Thoracic aorta (tissue), 2 donors: ENCODE measurements at places on chromosomes 11 and 22. TPM values are rescaled to one million over a fixed set of nuclear protein-coding genes. Genes with fewer than 3 reads are reported as not detected.

DNA sequence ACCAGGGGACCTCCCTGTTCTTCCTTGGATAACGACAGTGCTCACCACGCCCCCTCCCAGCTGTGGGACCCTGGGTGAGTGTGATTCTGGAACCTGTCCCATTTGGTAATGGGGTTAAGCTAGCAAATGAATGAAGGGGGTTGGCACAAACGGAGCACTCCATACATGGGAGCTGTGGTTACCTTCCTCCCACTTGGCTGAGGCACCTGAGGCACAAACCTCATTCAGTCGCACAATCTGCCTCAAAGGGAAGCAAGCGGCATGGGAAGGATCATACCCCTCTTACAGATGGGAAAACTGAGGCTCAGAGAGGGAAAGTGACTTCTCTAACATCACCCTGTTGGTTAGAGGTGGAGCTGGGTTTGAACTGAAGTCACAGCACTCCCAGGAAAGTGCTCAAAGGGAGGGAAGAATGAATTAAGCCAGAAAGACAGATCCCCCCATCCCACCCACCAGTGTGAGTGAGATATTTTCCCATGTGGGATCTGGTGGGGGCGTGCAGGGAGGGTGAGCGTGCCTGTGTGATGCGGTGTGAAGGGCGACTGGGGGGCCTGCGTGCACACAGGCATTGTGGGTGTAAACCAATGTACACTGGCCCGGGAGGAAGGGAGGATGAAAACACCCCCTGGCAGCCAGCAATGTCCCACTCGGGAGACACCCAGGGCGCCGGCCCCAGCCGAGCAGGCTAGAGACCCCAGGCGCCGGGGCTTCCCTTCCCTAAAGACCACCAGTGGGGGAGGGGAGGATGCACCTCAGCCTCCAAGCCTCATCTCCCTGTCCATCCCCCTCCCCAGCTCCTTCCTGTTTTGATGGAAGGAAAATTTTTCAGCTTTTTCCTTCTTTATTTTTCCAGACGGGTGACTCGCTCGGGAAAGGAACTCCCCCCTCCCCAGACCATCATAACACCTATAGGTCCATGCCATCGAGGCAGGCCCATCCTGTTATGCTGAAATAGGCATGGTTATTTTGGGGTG, 8.0 kb upstream of the PDGFB start:
- H3K36me3 ChIP-seq: no peaks in the 10 kb centered on the region
- peaks cover 47% of the 10 kb centered on the region for H3K4me1 ChIP-seq
- peak overlapping the region; percentile 43 for H3K4me3 ChIP-seq
- no peak for DNase-seq
- no peaks in the 10 kb centered on the region for H3K27me3 ChIP-seq

Gene TIMP3
- total RNA-seq: 756 TPM

- H3K27me3 ChIP-seq: no peaks in the 10 kb centered on the region
- no peak for DNase-seq
- no peak overlapping the region for H3K4me3 ChIP-seq
- no peak overlapping the region for H3K27ac ChIP-seq
Observed at GRCh38 chr22:47533961-47534803, 771.7 kb downstream of the TBC1D22A start.

GRCh38 chr11:134655189-134655989, 243.3 kb upstream of the B3GAT1 start:
- H3K27ac ChIP-seq: no peak overlapping the region
- no peak overlapping the region for H3K4me3 ChIP-seq
- H3K27me3 ChIP-seq: no peaks in the 10 kb centered on the region
- no peaks in the 10 kb centered on the region for H3K4me1 ChIP-seq

DNA sequence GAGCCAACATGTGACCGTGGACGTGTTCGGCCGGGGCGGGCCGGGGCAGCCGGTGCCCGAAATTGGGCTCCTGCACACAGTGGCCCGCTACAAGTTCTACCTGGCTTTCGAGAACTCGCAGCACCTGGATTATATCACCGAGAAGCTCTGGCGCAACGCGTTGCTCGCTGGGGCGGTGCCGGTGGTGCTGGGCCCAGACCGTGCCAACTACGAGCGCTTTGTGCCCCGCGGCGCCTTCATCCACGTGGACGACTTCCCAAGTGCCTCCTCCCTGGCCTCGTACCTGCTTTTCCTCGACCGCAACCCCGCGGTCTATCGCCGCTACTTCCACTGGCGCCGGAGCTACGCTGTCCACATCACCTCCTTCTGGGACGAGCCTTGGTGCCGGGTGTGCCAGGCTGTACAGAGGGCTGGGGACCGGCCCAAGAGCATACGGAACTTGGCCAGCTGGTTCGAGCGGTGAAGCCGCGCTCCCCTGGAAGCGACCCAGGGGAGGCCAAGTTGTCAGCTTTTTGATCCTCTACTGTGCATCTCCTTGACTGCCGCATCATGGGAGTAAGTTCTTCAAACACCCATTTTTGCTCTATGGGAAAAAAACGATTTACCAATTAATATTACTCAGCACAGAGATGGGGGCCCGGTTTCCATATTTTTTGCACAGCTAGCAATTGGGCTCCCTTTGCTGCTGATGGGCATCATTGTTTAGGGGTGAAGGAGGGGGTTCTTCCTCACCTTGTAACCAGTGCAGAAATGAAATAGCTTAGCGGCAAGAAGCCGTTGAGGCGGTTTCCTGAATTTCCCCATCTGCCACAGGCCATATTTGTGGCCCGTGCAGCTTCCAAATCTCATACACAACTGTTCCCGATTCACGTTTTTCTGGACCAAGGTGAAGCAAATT, 1.8 kb downstream of the FUT4 start:
- H3K27ac ChIP-seq: peak overlapping the region; percentile 100
- peak overlapping the region; percentile 92 for H3K4me3 ChIP-seq
- H3K4me1 ChIP-seq: peaks cover 42% of the 10 kb centered on the region
- H3K27me3 ChIP-seq: no peaks in the 10 kb centered on the region

DNA sequence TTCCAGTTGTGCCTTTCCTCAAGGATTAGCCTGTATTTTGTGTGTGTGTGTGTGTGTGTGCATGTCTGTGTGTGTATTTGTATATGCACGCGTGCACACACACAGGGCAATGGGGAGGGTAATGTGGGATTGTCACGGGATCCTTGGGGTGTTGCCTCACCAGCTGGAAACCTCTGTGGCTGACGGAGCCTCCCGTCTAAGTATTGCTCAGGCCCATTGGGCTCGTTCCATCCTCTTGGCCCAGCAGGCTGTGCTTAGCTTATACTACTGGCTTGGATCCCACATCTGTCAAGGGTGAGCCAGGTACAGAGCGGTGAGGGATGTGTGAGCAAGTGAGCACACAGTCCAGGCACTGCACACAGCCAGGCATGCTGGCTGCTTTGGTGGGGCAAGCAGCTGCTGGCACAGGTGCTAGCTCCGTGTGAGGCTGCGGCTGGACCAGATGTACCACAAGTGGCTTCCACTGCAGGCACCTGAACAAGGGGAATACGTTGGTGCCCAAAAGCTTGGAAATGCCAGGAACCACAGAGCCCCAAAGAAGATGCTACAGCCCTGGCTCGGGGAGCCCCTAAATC, 462.8 kb downstream of the NELL1 start:
- H3K27ac ChIP-seq: no peak overlapping the region
- H3K4me3 ChIP-seq: no peak overlapping the region

DNA sequence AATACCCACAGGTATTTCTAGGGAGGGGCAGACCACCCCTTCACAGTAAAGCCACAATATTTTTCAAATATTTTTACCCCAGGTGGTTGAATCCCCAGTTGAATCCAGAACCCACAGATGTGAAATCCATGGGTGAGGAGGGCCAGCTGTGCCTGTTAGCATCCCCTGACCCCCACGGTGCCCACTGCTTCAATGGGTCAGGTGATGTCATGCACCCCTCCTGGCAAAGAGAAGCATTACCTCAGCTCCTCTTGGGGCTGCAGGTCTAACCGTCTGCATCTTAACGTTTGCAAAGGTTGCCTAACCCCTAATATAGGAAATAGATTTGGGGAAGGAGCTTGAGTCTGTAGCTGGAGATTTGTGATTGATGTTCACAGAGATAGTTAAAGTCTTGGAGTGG, 24.7 kb upstream of the IL17RA start:
- no peaks in the 10 kb centered on the region for H3K27me3 ChIP-seq
- H3K27ac ChIP-seq: no peak overlapping the region
- H3K4me1 ChIP-seq: no peaks in the 10 kb centered on the region
- no peak overlapping the region for H3K4me3 ChIP-seq
- no peaks in the 10 kb centered on the region for H3K36me3 ChIP-seq

Gene UPK3A
- total RNA-seq: not detected

DNA sequence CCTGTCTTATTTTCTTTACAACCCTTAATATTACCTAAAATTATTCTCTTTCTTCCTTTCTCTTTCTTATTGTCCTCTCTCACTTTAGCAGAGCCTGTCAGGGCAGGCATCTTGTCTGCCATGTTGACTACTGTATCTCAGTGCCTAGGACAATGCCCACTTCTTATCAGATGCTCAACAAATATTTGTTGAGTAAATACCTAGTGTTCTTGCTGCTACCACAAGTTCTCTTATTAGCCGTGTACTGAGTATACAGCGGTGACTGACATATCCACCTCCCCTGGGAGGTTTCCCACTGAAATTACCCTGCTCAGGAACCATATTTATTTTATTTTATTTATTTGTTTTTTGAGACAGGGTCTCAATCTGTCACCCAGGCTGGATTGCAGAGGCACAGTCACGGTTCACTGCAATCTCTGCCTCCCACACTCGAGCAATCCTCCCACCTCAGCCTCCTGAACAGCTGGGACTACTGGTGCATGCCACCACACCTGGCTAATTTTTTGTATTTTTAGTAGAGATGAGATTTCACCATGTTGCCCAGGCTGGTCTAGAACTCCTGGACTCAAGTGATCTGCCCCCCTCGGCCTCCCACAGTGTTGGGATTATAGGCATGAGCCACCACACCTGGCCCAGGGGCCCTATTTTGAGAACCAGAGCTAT, 6.7 kb downstream of the HPX start:
- H3K4me1 ChIP-seq: no peaks in the 10 kb centered on the region
- no peak overlapping the region for H3K4me3 ChIP-seq
- H3K36me3 ChIP-seq: no peaks in the 10 kb centered on the region
- H3K27ac ChIP-seq: no peak overlapping the region
- no peaks in the 10 kb centered on the region for H3K27me3 ChIP-seq

DNA sequence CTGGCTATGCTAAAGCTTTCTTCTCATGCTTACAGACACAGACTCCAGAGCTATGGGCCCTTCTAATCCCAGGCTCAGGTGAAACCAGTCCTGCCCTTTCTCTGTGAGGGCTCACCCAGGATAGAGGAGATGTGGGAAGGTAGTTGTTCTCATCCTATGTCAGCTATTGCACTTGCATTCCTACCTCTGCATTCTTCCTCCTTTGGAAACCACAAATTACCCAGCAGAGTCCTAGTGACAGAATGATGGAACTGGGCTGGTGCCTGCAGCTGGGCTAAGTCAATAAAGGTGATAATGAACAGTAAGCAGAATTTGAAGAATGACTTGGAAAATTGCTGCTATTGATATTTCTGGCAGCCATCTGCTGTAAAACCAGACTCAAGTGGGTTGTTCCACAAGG, 560.0 kb downstream of the TMEM135 start:
- peaks cover 10% of the 10 kb centered on the region for H3K4me1 ChIP-seq
- DNase-seq: no peak
- H3K36me3 ChIP-seq: no peaks in the 10 kb centered on the region
- H3K27me3 ChIP-seq: no peaks in the 10 kb centered on the region

Gene LRRC56
- total RNA-seq: 0.41 TPM

GRCh38 chr11:7467652-7468051, 17.7 kb upstream of the OLFML1 start:
- H3K27ac ChIP-seq: no peak overlapping the region
- no peaks in the 10 kb centered on the region for H3K36me3 ChIP-seq
- H3K4me3 ChIP-seq: no peak overlapping the region

DNA sequence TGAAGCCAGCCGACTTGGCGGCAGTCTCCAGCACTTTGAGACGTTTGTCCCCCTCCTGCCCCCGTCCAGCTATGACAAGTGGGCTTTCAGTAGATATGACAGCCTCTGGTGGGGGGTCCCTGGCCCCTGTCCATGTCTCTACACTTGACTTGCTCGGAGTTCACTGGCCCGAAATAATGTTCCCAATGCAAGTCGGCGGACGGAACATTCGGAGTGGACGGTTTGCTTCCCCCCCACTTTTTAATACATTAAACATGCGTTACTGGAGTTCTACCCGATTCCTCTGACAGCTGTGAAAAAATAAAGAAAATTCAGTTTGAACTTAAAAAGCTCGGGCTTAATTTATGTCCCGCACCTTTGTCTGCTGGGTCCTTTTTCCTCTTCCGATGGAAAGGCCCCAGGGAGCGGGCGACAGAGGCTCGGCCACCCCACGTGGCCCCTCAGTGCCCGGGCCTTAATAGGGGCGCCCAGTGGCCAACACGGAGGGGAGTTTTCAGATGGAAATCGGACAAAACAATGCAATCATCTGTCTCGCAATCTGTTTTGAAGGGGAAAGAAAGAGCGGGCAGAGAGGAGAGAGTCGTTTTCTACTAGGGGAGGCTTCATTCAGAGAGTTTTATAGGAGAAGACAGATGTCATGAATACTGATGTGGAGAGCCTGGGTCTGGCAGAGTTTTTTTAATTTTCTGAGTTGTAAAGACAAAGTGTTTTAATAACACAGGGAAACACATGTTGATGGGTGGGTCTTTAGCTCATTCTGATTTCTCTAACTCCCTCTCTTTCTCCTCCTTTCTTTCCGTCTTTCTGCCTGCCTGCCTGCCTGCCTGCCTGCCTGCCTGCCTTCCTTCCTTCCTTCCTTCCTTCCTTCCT, 50.2 kb downstream of the SMIM38 start:
- no peaks in the 10 kb centered on the region for H3K27me3 ChIP-seq
- no peak for DNase-seq
- H3K4me3 ChIP-seq: no peak overlapping the region
- H3K27ac ChIP-seq: no peak overlapping the region

GRCh38 chr11:63738720-63739360, 29.7 kb downstream of the ZFTA start:
- H3K4me1 ChIP-seq: no peaks in the 10 kb centered on the region
- DNase-seq: peak; percentile 68
- no peak overlapping the region for H3K27ac ChIP-seq
- H3K27me3 ChIP-seq: no peaks in the 10 kb centered on the region

Gene OPCML
- not detected for total RNA-seq

DNA sequence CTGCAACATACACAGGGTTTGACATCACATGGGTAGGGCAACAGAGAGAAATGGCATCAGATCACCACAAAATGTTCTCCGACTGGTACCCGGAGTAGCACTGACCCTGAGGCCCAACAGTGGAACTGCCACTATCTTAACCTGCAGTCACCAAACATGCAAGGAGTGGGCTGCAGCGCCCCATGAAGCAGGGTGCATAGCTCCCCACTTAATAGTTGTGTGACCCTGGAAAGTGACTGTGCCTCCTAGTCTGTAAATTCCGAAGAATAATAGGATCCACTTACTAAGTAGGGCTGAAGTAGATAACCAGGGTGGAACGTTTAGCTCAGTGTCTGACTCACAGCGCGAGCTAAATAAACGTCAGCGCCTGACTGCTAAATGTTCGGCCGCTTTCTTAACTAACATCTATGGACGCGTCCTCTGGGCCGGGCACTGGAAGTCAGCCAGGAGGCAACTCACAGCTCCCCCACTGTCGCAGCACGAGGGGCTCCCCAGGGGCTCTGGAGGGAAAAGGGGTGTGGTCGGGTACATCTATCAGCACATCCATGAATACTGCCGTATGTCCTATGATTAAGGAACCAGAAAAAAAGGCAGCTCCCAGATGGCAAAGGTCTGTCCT, 777 bp downstream of the LTO1 start:
- H3K27ac ChIP-seq: peak overlapping the region; percentile 74
- H3K4me3 ChIP-seq: peak overlapping the region; percentile 89
- peaks cover 5% of the 10 kb centered on the region for H3K36me3 ChIP-seq
- H3K4me1 ChIP-seq: peaks cover 13% of the 10 kb centered on the region

- H3K27ac ChIP-seq: no peak overlapping the region
- no peak overlapping the region for H3K4me3 ChIP-seq
- H3K36me3 ChIP-seq: peaks cover 49% of the 10 kb centered on the region
- H3K27me3 ChIP-seq: no peaks in the 10 kb centered on the region
- H3K4me1 ChIP-seq: no peaks in the 10 kb centered on the region
Observed at GRCh38 chr11:64898541-64898940, 18.5 kb downstream of the ATG2A start.
